ENCODE measurements at places on chromosomes 4 and X.
A peak's percentile ranks its signal among the peaks of the same experiment; 100 is the strongest.

GRCh38 chr4:176753049-176753448 lies 39.7 kb downstream of the VEGFC start:
- DNase-seq = peak; percentile 67

DNA sequence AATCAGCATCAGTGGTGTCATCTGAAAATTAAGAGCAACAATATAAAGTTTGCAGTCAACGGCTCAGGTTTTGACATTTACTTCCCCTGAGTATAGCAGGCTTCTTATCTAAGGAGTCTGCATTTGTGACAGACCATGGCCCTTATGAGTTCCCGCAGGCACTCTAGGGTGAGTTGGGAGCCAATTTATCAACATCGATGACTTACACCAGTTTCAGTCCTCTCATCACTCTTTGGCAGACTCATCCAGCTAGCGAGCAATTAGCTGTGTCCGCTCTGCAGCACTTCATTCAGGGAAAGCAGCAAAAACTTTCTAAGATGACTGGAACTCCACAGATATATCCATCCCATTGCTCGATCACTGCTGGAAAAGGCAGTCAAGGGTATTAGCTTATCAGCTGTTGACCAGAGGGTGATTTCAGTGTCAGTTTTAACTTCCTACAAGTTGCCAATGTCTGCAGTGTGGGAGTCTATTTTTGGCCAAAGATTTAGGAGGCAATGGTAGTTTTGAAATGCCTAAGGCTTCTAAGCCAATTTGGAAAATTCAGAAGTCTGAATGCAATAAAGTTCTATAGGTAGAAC lies 625.1 kb upstream of the TENM3 start:
- no peak for DNase-seq

DNA sequence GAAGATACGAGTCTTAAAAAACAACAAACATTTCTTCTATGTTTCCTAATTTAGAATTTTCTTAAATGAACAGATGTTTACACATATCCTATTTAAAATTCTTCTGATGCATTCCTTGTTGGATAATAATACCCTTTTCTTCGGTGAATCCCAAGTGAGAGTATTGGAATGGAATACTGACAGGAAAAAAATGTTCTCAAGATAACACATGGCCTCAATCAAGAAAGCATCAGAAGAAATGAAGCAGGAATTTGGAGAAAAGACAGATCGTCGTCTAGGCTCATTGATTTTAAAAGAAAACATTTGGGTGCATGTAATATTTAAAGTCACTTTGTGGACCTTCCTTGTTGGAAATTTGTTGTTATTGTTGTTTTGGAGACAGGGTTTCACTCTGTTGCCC lies 196.9 kb upstream of the ANK2 start:
- DNase-seq = peak; percentile 24

DNA sequence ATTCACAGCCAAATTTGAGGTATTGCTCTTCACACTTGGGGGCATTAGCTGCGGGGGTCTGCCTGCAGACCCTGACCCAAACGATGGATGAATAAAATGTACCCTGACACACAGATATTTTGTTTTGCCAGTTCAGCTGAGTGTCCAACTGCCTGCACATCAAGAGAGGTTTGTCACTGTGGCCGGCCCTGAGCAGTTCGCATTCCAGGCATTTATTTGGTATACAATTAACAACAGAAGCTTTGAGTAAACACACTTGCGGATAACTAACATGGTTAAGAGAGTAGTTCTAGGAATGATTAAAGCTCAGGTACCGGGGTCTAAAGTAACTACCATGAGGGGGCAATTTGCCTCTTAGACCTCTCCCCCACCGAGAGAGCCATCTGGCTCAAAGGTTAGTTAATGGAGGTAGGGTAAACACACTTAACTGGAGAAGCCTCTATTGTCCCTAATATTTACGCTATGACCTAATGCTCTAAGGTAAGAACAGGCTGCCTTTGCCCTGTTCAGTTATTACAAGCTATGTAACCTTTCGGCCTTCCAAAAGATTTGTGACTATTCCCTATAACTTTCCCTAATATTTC lies 162.0 kb downstream of the SNCA start:
- DNase-seq = no peak

DNA sequence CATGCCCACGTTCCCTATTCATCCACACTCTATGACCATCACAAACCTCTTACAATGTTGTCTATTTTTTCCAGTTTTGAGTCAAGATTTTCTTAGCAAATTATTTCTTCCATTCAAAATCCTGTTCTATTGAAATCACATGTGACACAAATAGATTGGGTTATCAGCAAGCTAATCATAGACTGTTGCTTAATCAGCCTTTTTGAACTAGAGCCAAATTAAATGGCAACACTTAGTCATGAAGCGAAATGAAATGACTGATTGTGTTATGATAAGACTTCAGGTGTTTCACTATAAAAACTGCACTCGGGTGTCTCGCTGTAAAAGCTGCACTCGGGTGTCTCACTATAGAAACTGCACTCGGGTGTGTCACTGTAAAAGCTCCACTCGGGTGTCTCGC lies 890.0 kb upstream of the FRG1 start:
- DNase-seq = no peak

GRCh38 chrX:13043938-13044337 lies 482 bp downstream of the FAM9C start:
- DNase-seq = no peak

GRCh38 chrX:150486011-150486410 lies 82.4 kb upstream of the MTM1 start:
- peak; percentile 38 for DNase-seq

- no peak for DNase-seq
Observed at GRCh38 chr4:14178421-14178820, 550.9 kb upstream of the BOD1L1 start.

- DNase-seq = no peak
Observed at GRCh38 chrX:17613979-17614588, 123.2 kb upstream of the SCML1 start.

Data from tongue (tissue), 3 donors.